ENCODE measurements at places on chromosomes 13 and 19.
A peak's percentile ranks its signal among the peaks of the same experiment; 100 is the strongest.

- DNase-seq = no peak
Observed at GRCh38 chr13:23506807-23507291, 63.4 kb upstream of the TNFRSF19 start.

DNA sequence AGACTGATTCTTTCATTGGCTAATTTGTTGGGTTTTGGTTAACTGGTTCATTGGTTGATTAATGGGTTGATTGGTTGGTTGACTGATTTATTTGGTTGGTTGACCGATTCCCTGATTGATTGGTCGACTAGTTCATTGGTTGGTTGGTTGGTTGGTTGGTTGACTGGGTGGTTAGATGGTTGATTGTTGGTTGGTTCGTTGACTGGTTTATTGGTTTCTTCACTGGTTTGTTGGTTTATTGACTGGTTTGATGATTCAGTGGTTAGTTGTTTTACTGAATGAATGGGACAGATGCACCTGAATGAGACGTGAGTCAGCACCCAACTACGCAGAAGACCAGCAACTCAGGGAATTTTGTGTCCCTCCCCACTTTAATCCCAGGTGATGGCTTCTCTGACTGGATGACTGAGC, 2.7 kb upstream of the NUP62 start:
- DNase-seq = no peak

DNA sequence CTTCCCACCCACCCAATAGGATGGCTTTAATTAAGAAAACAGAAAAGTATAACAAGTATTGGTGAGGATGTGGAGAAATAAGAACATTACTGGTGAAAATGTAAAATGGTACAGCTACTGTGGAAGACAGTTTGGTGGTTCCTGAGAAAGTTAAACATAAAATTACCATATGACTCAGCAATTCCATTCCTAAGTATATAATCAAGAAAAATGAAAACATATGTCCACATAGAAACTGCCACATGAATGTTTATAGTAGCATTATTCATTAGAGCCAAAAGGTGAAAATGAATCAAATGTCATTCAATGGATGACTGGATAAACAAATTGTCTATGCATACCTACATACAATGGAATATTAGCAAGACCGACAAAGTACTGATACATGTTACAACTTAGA, 16.9 kb downstream of the DZIP1 start:
- DNase-seq = no peak

GRCh38 chr19:46241626-46242025, 12.1 kb downstream of the IGFL1 start:
- DNase-seq = no peak

- no peak for DNase-seq
Observed at GRCh38 chr19:32240316-32240715, 105.1 kb upstream of the ZNF507 start.

GRCh38 chr13:30864433-30865122, 41.5 kb upstream of the MEDAG start:
- no peak for DNase-seq

- DNase-seq = no peak
Observed at GRCh38 chr13:23509781-23510543, 60.2 kb upstream of the TNFRSF19 start.

DNA sequence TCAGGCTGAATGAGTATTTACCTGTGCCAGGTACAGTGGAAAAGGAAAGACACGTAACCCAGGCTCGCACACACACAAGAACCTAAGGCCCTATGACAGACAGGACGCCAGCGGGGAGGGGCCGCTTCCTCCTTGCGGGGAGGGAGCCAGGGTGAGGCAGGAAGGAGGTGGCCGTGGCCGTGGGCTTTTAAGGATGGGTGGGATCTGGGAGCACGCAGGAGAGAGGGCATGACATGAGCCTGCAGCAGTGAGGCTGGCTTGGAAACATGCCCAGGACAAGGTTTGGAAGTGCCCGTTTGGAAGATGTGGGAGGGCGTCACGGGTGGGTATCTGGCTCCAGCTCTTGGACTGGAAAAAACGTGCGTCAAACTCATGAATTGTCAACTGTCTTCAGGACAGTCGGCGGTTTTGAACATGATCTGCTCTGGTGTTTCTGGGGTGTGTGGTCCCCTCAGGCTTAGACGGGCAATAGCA, 20.1 kb downstream of the SH3GL1 start:
- DNase-seq = no peak

DNA sequence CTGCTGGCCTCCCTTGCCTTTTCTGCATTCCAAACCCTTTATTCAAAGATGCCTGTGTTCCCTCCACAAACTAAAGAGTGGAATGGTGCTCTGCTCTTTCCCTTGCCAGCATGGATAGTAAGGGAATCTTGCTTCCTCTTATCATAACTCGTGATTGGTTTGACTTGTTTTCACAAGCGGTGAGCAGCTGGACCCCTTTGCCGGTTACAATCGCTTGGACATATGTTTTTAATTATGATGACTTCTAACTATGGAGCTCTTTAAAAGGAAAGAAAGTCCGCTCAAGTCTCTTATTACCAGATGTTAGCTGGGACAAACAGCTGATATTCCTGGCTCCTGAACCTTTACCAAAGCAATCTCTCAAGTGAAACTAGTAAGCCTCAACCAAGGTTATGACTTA, 1094.7 kb downstream of the UQCRFS1 start:
- no peak for DNase-seq

- DNase-seq = no peak
Observed at GRCh38 chr13:39941911-39942551, 286.6 kb downstream of the COG6 start.

- no peak for DNase-seq
Observed at GRCh38 chr13:27482983-27483382, 32.6 kb upstream of the MTIF3 start.

DNA sequence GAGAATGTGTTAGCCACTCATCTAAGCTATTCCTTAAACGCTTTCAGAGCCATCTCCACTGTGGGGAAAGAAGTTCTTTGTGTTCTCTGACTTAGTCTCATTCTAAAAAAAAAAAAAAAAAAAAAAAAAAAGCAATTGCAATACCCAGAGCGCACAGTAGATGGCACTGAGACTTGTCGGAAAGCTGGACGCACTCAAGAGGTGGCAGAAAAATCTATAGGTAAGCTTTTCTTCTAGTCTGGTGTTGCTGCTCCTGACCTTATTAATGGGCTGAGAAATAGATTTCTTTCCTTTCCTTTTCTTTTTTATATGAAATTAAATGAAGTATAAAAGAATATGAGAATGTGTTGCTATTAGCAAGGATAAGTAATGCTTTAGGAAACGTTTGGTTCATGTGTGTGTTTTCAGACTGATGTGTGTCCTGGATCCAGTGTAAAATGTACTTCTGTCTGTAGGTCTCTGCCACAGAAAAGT, 4.7 kb upstream of the GJB2 start:
- DNase-seq = no peak

GRCh38 chr19:15998166-15998565, 49.4 kb downstream of the OR10H4 start:
- no peak for DNase-seq

DNA sequence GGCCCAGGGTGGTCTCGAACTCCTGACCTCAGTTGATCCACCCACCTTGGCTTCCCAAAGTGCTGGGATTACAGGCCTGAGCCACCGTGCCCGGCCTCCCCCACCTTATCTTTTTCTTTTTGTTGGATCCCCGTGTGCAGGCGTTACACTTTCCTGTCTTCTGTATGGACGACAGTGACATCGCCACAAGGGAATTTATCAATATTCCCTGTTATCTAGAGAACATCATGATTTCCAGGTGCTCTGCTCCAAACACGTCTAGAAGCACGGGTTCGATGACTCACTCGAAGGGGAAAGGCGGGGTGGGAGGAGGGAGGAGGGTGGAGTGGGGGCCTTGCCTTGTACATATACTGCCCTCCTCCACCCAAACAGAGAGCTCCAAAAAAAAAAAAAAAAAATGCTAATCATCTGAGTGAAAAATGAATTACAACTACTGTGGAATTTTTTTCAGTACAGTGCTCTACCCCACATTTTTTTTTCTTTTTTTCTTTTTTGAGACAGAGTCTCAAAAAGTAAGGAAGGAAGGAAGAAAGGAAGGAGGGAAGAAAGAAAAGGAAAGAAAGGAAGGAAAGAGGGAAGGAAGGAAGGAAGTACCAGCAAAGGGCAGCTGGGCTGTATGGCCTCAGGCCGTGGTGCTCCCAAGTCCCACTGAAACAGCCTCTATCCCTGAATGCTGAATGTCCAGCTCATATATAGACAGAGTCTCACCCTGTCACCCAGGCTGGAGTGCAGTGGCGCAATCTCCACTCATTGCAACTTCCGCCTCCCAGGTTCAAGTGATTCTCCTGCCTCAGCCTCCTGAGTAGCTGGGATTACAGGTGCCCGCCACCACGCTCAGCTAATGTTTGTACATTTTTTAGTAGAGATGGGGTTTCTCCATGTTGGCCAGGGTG, 36.8 kb downstream of the INSR start:
- DNase-seq = no peak

GRCh38 chr19:2816641-2817040, 3.0 kb upstream of the ZNF554 start:
- DNase-seq = no peak

GRCh38 chr19:49333811-49334288, 1.4 kb upstream of the CD37 start:
- DNase-seq = no peak

DNA sequence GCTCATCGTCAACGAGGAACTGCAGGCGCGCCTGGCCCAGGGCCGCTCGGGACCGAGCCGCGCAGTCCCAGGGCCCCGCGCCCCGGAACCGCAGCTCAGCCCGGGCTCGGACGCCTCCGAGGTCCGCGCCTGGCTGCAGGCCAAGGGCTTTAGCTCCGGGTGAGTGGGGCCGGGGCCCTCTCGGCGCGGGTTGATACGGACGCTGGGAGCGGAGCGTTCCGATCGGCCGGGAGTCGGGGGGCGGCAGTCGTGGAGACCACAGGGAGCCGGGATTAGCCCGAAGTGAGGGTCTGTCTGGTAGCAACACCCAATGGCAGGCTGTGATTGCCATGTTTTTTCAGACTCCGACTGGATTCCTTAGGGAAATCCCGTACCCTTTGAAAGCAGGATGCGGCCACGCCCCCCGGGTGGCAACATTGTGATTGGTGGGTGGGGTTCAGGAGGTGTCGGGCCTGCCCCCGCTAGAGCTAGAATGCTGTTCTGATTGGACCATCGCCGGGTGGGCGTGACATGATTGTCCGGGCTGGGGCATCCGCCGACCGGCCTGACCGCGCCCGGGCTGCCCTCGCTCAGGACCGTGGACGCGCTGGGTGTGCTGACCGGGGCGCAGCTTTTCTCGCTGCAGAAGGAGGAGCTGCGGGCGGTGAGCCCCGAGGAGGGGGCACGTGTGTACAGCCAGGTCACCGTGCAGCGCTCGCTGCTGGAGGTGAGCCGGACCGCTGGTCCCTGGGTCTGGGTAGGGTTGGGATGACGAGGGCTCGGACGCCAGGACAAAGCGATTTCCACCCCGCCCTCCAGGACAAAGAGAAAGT, 11.3 kb downstream of the EPS8L1 start:
- DNase-seq = peak; percentile 73

DNA sequence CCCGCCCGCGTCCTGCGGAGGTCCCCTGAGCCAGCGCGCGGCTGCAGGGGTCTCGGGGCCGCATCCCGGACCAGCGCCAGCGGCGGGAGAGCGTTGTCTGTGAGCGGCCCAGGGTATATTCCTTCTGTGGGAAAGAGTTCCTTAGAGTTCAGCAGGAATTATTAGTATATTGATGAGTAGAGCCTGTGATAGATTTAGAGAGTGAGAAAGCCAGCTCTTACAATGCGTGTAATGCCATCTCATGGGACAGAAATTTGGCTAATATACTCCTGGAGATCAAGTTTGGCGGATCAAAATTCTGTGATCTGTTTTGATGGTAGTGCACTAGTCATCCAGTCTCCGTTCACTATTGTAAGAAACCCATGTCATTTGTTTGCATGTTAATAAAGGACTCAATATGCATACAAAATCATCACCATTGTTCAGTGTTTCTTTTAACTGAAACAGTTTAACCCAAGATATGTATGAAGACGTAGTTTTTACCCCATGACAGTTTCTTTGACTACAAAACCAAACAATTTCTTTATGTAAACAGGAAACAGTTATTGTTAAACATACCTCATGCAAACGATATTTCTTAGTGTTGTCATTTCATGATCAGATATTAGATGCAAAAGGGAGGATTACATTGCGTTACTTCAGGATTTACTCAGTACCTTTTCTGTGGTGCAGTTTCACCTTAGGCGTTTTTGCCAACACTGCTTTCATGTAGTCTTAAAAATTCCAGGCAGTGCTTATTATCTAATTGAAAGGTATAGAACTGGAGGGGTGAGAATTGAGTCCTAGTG, 9.9 kb downstream of the TNFRSF19 start:
- DNase-seq = no peak

GRCh38 chr13:45370922-45371406, 30.0 kb upstream of the TPT1 start:
- peak; percentile 44 for DNase-seq

DNA sequence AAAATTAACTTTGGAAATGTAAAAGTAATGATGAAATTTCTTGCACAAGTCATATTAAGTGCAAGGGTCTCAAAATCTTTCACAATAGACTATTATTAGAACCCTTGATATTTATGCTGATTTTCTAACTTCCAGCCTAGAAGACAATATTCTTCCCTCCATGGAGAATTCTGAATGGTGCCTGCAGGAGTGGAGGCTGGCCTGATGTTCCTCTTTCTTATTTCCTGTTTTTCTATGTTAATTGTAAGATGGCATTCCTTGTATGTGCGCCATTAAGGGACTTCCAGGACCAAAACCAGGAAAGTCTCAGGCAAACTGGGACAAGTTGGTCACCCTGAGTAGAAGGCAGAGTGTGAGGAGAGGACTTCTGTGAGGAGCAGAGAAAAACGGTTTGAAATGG, 294.9 kb downstream of the DLEU7 start:
- no peak for DNase-seq

DNA sequence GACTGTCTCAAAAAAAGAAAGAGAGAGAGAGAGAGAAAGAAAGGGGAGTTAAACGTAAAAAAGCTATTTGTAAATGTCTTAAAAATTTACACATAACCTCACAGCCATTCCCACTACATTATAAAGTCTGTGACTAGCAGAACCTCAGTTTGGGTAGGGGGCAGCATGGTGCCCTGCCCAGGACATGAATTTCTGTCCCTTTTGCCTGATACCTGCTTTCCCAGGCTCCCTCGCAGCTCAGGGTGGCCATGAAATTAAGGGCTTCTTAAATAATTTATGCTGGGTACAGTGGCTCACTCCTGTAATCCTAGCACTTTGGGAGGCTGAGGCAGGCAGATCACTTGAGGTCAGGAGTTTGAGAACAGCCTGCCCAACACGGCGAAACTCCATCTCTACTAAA, 4.8 kb downstream of the IFNL1 start:
- DNase-seq = no peak

- DNase-seq = no peak
Observed at GRCh38 chr19:40716031-40716481, 630 bp downstream of the COQ8B start.

DNA sequence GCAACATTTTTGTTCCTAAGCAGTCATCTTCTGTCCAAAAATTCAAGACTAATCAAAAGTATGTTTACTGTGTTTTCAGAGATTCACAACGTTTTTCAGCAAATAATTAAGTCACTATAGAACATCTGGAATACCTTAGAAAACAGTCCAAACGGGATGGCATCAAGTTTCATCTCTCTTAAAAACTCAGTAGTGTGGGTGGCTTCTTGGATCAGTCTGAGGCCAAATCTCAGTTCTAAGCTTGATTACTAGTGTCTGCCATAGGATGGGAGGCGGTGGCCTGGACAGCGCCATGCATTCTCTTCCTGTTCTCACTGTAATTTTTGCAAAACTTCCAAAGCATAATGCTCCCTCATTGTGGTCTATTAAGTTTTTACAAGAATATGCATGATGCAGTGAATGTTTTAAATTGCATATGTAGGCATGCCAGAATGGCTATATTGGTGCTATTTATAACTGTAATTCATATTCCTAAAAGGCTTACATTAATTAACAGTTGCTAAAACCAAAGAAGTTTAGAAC, 37.1 kb downstream of the ANKRD10 start:
- no peak for DNase-seq

Measured in gastrocnemius medialis (tissue), 4 donors.